ENCODE measurements at places on chromosomes 3 and 15. TPM values are rescaled to one million over a fixed set of nuclear protein-coding genes. Genes with fewer than 3 reads are reported as not detected.

SMCO1 gene
- not detected for polyA plus RNA-seq

SNTN gene
- polyA plus RNA-seq, result not detected

STAC gene
- not detected for polyA plus RNA-seq

IL5RA gene
- polyA plus RNA-seq, result not detected

RSRC1 gene
- 15.4 TPM for polyA plus RNA-seq

MESP2 gene
- not detected for polyA plus RNA-seq

SIDT1 gene
- 33.2 TPM for polyA plus RNA-seq

C3orf20 gene
- polyA plus RNA-seq, result not detected

GPR62 gene
- polyA plus RNA-seq, result not detected

SCAANT1 gene
- polyA plus RNA-seq, result not detected

CAMK2N2 gene
- polyA plus RNA-seq, result not detected

LINGO1 gene
- polyA plus RNA-seq, result not detected

CPA3 gene
- polyA plus RNA-seq, result not detected

P2RY13 gene
- 0.50 TPM for polyA plus RNA-seq

ZNF80 gene
- polyA plus RNA-seq, result 1.7 TPM

DAZL gene
- polyA plus RNA-seq, result not detected

DHFR2 gene
- 1.8 TPM for polyA plus RNA-seq

RARRES1 gene
- polyA plus RNA-seq, result not detected

ROPN1 gene
- not detected for polyA plus RNA-seq

DNA sequence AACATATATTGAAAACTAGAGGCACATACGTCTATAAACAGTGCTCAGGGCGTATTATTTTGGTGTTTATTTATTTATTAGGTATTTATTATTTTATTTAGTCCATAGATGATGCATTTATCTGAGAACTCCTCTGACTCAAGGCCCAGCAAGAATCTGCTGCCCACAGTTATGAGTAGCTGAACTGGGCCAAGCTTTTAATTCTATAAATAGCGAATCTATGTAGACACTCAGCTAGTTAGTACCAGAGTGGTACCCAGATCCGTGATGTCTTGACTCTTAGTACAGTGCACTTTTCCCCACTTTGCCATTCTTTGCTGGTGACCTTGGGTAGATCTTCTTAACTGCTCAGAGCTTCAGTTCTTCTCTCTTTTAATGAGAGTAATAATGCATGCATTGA, 370.4 kb upstream of the TPRG1 start:
- DNase-seq, result no peak

DNA sequence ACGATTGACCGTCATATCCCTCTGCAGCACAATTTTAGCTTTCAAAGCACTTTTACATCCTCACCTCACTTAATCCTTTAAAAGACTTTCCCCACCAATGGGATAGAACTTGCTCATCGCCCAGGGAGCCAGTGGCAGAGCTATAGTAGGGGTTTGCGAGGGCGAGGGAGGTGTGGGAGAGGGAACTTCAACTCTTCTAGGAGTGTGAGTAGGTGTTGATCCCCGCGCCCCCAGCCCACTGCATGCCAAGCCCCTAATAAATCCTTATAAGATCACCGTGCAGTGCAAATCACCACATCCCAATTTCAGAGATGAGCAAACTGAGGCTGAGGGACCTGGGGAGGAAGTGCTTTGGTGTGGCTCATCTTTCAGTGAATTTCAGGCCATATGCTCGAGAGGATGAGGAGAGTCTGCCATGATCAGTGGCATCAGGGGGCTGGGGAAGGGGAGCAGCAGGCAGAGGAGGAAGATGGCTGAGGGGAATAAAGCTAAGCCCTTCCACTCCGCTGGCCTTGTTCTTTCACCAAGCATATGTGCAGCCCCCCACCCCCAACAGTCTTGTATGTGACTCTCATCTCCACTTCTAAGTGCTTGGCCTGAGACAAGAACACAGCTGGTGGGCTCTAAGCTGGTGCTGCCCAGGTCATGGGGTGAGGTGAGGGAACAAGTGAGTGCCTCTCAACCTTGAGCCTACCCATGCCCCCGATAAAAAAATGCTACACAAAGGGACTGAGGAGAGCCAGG, 5.1 kb downstream of the INSYN1 start:
- DNase-seq, result no peak

DNA sequence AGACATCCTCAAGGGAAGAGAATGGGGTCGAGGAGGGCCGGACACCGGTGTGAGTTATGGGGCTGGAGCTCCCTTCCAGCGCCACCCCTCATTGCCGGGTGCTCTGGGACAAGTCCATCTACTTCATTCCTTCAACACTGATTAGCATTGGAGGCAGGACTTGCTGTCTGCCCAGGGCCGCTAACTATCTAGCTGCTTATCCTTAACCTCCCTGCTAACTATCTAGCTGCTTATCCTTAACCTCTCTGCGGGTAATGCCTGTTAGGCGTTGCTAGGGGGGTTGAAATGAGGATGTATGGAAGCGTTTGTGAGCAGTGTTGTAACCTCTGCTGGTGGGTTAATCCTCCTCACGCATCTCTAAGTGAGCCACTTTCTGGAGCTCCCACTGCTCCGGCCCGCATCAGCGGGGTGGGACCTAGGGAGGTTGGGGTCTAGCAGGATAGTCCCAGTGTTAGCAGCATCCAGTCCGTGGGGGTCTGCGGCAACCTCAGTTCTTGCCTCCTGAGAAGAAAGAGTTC, 10.9 kb upstream of the CHAC1 start:
- DNase-seq, result no peak

- no peak for DNase-seq
Observed at GRCh38 chr3:120370463-120370862, 21.3 kb upstream of the LRRC58 start.

- peak; percentile 32 for DNase-seq
Observed at GRCh38 chr15:40282869-40283614, at the start of gene ANKRD63. Gene ANKRD63 (minus strand): TSS chr15:40283064. CDS start chr15:40282586, 478 bp downstream.

- no peak for DNase-seq
Observed at GRCh38 chr15:68204776-68205557, at the start of gene CALML4. Gene CALML4 (minus strand): TSS chr15:68205332. CDS start chr15:68205247, 85 bp downstream.

- DNase-seq, result no peak
Observed at GRCh38 chr15:39931615-39932014, 2.3 kb upstream of the EIF2AK4 start.

- no peak for DNase-seq
Observed at GRCh38 chr3:177448987-177449359, 251.7 kb upstream of the TBL1XR1 start.

GRCh38 chr15:80231371-80231770, 20.6 kb downstream of the CTXND1 start:
- no peak for DNase-seq

GRCh38 chr3:59135096-59135495, 85.3 kb upstream of the CFAP20DC start:
- no peak for DNase-seq

GRCh38 chr15:98996169-98996568, 11.4 kb downstream of the PGPEP1L start:
- DNase-seq, result no peak

- DNase-seq, result peak; percentile 54
Observed at GRCh38 chr15:95875121-95875643, 455.3 kb upstream of the NR2F2 start.

GRCh38 chr3:126085276-126085675, 1.4 kb upstream of the SLC41A3 start:
- DNase-seq, result no peak

- DNase-seq, result no peak
Observed at GRCh38 chr3:56864918-56865524, 63.3 kb upstream of the ARHGEF3 start.

- DNase-seq, result peak; percentile 75
Observed at GRCh38 chr15:24954783-24955530, at the start of the genes SNRPN and SNURF. Gene SNRPN (plus strand): TSS chr15:24954987. CDS start chr15:24974454, 19,467 bp downstream. Gene SNURF (plus strand): TSS chr15:24954987. CDS start chr15:24955049, 62 bp downstream.

DNA sequence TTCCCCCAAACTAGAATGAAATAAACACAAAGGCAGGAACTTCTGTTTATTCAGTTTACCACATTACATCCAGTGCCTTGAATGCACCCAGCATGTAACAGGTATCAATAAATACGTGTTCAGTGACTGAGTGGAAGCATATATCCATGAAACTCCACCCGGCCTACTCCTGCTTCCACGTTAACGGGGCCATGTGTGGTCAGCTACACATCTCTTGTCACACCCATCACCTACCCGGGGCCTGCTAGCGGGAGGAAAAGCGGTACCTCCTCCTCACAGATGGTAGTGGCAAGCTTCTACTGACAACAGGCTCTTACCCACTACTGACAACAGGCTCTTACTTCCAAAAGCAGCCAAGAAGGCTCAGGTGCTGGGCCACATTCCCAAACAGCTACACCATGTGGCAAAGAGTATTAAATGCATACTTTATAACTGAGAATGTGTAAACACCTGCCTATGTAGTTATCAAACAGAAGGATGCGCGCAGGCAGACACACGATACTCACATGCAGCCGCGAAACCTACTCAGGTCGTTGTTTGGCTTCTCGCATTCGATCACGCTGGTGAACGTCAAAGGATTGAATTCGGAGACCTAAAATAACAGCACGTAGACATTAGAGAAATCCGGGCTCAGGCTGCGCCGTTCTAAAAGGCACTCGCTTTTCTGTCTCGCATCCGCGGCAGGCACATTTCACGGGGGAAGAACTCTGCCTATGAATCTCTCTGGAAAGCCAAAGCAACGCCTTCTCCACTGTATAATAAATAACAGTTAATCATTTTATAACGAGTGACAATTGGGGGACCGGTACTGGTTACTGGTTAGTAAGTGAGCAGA, 127.4 kb downstream of the ATP10A start:
- DNase-seq, result no peak

DNA sequence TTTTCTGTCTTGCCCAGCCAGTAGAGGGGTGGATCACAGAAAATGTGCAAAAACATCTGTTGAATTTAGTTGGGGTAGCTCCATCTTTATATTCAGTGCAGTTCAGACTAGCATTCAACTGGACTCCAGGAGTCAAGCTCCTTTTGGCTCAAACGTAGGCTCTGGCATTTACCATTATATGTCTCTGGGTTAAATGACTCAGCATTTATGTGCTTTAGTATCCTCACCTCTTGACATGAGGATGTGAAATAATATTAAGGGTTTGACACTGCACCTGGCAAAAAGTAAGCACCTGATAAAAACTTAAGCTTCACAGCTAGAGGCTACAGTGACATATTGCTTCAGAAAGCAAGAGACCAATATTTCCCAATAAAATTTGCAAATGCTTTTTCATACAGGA, 14.8 kb downstream of the PRC1 start:
- DNase-seq, result no peak

- no peak for DNase-seq
Observed at GRCh38 chr3:3296979-3297381, 117.5 kb upstream of the CRBN start.

DNA sequence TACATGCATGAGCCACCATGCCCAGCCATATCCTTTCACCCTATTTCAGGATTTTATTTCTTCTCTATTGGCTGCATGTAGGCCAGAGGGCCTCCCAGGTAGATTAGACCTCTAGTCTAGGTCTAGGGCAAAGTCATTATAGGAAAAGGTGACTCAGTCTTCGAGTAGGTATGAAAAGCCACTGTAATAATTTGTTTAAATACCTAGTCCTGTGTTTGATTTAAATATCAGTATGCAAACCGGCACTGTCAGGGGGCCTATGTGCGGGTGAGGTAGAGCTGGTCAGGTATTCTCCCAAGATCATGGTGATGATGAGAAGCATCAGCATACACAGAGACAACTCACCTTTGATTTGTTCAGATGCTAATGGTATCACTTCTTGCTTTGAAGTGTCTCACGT, 101.4 kb upstream of the UMPS start:
- no peak for DNase-seq

DNA sequence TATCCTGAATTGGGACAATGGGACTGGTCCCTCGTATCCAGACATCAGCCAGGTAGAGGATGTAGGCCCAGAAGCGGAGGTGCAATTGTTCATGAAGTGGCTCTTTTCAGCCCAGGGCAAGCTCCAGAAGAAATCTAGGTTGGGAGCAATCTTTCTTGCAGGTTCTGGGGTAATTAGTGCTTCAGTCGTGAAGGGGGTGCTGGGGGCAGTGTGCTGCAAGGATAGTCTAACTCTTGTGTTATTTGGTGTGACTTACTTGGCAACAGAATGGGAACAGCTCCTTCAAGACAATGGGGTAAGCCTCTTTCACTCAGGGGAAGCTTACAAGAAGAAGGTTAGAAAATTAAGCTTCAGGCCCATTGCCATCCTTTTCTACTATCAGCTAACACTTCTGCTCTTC, 273.0 kb downstream of the DIPK2A start:
- no peak for DNase-seq

- DNase-seq, result no peak
Observed at GRCh38 chr3:38606561-38606960, 42.9 kb downstream of the SCN5A start.

- peak; percentile 23 for DNase-seq
Observed at GRCh38 chr3:113495035-113495434, 19.9 kb downstream of the SPICE1 start.

GRCh38 chr3:160106905-160107861, 118.0 kb upstream of the C3orf80 start:
- no peak for DNase-seq

DNA sequence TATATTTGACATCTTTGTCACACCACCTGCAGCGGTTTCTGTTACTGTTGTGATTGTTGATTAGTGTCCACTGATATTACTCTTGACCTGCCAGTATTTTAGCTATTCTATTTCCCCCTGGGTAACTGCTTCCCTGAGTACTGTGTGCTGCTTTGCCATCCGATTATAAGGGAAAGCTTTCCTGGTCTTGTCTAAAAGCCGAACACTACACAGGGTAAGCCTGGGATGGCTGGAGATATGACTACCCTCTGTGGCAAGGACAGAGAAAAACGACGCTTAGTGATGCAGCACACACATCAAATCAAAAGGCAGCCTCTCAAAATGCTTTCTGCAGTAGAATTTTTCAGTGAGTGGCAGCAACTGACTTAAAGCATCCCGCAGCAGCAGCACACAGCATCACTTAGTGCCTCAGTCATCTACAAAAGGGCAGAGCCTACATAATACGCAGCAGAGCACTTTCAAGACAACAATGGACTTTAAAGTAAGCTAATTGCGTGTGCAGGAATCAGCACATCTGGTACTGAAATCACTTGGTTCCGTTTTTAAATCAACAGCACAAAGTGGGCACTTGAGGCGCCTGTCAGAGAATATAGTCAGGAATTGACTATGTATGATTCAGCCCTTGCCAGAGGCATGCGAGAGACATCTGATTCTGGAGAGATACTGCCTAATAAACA, 656.3 kb upstream of the TGFBR2 start:
- DNase-seq, result no peak

DNA sequence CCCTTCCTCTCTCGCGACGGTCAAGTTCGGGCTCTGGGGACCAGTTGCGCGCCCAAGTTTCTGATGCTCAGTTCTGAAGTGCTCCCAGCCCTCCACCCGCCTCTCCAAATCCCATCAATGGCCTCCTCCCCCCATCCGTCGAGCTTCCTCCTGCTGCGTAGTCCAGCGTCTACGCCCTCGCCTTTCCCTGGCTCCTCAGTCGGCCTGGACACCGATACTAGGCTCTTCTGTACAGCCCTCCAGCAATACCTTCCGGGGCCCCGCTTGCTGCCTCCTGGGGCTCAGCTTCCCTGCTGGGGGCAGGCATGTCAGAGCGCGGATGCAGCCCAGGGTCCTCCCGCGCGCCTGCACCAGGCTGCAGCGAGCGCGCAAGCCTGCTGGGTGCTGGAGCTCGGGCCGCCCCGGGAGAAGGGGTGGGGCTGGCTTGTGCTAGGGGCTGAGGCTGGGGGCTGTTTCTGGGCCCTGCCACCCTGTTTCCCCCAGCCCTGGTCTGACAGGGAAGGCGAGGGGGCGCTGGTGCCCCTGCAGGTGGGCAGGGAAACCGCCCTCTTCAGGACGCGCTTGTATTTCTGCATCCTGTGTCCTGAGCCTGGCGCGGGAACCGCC, 353.3 kb upstream of the SUCLG2 start:
- no peak for DNase-seq

- peak; percentile 54 for DNase-seq
Observed at GRCh38 chr15:44593042-44593736, 56.2 kb downstream of the EIF3J start.
